Activated gamma-delta T cell treated with anti-CD3 and anti-CD28 coated beads, Interleukin-2, amount 50 U/mL, for 16 hours (primary cell): ENCODE measurements at places on chromosomes 3 and 15.

GRCh38 chr3:135325726-135326235, 530.7 kb downstream of the EPHB1 start:
- DNase-seq, result no peak

DNA sequence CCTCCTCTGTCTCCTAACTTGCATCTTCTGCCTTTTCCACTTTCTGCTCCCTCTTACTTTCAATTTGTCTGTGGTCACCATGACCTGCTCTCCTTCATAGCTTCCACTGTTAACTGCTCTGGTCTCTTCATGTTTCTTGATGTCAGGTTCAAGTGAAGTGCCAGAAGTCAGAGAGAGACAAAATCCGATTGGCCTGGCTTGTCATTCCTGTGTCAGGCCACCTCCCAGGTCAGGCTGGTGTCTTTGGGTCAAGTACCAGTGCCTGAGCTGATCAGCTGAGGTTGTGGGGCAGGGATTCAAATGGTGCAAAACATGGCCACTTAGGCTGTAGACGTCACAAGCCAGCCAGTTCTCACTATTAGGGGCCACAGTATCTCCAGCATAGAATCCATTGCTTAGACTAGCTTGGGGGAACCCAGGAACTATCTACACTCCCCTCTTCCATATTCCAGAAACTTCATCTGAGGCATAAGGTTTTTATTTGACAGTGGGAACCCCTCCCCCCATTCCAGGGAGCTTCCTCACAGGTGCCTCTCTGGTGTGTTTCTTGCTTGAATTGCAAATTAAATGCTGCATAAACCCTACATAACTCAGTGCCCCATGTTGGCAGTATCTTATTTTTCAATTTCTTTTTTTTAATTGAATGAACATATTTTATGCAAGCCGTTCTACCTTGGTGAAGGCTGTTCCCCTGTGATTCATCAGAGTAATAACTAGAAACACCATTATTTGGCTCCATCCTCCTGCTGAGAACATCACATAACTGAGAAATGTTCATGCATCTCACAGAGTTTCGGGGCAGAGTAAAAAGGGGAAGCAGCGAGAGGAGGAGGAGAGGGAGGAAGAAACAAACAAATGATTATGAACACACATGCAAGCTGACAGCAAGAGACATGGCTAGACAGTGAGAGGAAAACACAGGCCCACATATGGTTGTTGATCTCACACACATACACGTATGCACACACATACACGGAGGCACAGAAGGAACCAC, 175.8 kb downstream of the TLE3 start:
- no peak for DNase-seq

- DNase-seq, result no peak
These were observed 23.8 kb upstream of the TCF12 start for GRCh38 chr15:56894601-56895000.

DNA sequence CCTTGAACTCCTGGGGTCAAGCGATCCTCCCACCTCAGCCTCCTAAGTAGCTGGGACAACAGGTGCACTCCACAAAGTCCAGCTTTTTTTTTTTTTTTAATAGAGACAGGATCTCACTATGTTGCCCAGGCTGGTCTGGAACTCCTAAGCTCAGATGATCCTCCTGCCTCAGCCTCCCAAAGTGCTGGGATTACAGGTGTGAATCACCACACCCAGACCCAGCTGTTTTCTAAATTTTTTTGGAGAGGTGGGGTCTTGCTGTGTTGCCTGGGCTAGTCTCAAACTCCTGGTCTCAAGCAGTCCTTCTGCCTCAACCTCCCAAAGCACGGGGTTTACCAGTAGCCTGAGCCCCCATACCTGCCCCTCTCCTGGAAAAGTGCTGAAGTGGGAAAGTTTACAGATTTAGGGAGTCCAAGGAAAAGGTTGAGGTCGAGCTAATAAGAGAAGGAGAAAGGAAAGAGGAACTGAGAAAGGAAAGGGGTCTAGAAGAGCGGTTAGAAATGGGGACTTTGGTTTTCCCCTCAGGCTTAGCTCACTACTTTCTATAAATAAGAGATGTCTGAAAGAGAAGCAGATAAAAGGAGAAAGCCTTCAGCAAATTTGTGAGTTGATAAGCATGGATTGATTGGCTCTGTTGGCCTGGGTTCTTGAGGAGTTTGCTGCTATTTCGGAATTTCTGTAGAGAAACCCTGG, 23.6 kb downstream of the UBE2E1 start:
- DNase-seq, result no peak

DNA sequence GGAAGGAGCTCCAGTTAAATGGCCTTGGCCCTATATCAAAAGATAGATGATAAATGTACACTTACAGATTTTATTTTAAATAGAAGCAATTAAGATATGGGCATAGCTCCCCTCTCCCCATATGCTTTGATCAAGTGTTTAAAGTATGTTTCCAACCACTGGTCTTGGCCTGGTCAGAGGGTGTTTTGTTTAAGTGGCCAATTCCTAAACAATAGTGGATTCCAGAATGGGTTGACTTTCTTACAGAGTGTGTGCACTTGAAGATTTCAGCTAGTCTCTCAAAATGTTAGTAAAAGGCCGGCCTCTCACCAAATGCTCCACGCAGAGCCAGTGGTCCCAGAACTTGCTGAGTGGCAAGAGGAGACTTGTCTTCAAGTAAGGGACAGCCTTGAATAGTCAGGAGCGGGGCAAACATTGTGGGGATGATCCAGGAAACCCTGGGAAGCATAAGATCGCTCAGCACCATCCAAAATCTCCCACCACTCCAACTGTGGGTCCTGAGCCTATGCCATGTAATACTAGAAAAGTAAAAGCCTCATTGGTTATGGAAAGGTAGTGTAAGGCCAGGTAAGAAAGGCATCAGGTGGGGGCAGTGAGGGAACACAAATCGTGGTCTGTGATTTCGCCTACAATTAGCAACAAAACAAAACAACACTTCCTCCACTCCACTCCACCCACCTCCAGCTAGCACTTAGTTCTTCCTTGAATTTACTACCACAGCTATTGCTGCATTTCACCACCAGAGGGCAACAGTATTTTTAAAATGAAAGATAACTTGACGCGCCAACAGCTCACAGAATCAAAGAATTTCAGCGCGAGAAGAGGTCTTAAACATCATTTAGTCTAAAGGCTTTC, 4.8 kb downstream of the RARRES1 start:
- peak; percentile 26 for DNase-seq

DNA sequence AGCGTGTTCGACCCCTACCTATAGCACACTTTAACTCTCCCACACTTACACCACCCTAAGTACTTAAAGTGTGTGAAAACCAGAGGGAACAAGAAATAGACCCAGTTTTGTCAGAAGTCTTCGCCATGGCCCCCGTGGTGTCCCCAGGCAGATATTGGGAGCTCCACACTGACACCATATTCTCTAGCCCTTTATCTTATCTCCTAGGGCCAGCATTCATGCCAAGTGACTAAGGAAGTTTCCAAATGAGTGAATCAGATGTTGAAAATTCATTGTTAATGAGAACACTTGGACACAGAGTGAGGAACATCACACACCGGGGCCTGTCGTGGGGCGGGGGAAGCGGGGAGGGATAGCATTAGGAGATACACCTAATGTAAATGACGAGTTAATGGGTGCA, 31.8 kb downstream of the P3H2 start:
- no peak for DNase-seq

DNA sequence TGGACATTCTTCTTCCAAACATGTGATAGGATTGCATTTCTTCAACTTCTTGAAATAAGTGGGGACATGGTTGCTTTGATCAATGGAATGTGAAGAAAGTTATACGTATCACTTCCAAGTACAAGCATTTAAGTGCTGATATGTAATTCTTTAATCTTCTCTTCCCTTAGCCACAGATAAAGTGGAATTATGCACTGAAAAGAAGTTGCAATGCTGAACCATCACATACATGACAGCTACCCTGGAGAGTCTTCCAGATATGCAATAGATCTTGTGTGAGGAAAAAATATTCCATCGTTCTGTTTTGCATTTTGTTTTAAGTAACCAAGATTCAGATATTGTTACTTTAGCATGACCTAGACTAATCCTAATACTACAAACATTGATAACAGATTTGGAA, 674.3 kb downstream of the NSUN3 start:
- no peak for DNase-seq

DNA sequence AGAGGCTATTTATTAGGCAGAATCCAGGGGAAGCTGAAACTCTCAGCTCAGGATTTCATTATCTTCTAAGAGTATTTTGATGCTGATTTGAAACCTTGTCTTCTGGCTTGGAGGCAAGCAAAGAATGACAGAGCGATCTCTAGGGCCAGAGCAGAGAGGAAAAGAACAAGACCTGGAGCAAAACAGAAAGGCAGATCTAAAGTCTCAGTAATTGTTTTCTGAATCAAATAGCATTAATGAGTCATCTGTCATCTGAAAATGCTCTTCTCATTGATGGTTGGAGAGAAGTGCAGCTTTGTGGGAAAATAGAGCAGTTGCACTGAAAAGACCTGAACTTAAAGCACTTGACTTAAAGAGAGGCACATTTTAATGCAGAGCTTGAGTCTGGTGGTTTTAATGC, 385.9 kb downstream of the RAP2B start:
- no peak for DNase-seq

DNA sequence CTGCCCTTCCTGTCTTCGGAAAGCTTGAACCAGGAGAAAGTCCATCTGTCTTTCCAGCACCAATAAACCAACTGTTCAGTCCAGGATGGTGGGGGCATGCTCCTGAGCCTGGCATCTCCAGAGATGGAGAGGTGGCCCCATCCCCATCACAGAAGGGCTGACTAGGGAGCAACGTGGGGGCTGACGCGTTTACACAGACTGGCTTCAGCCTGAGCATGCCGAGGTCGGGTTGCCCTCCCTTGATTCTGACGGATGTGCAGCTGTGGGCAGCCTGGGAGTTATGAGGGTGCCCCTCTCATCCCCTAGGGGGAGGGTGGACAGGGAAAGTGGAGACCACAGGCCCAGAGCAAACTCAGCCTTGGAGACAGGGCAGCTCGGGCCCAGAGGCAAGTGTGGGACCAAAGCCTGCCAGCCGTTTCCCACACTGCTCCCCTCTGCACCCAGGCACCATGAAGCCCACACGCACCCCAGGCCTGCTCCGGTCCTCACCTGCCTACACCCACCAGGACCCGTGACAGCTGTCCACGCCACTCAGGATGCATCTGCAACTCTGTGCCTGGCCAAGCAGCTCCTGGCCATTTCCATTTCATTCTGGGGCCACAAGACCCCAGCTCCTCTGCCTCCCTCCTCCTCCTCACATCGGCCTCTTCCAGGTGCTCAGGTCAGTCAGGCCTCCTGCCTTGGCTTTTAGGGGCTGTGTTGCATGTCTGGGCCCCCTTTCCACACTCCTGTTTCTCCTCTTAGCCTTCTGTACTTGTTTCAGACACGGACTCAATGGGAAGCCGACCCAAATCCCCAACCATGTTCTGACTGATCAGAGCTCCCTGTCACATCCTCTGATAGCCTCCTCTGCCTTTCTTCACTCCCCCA, 48.2 kb upstream of the SLC41A3 start:
- DNase-seq, result no peak

DNA sequence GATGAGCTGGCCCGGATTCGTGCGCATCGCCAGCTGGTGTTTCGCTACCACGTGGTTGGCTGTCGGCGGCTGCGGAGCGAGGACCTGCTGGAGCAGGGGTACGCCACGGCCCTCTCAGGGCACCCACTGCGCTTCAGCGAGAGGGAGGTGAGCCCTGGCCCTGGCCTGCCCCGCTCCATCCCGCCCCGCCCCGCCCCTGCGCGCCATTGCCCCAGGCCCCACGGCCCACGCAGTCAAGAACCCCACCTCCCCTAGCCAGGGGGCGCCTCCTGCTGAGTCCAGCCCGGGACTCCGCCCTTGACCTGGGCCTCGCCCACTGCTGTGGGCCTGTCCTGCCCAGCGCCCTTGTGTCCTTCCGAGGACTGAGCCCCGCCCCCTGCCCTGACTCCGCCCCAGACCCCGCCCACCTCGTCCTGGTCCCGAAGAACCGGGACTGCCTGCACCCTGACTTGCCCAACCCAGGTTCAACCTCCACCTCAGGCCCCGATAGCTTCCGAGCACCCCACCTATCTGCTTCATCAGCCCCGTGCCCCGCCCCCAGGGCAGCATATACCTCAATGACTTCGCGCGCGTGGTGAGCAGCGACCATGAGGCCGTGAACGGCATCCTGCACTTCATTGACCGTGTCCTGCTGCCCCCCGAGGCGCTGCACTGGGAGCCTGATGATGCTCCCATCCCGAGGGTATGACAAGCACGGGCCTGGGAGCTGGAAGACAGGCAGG, 14.8 kb downstream of the NT5DC2 start:
- DNase-seq, result no peak

GRCh38 chr3:113263020-113263419, 51.7 kb downstream of the BOC start:
- DNase-seq, result no peak

- no peak for DNase-seq
These were observed 48.5 kb upstream of the SH3GL3 start for GRCh38 chr15:83398626-83399025.

GRCh38 chr15:61780278-61780980, 279.8 kb downstream of the VPS13C start:
- no peak for DNase-seq
